MCF 10A (cell line): ENCODE measurements at places on chromosomes 11 and 22. TPM values are rescaled to one million over a fixed set of nuclear protein-coding genes. Genes with fewer than 3 reads are reported as not detected.

Gene ST14
- total RNA-seq = 24.8 and 27.2 TPM in 2 replicates

Gene SLC22A12
- total RNA-seq = not detected in 2 replicates

- H3K27ac ChIP-seq = no peak overlapping the region
- no peaks in the 10 kb centered on the region for H3K27me3 ChIP-seq
- H3K36me3 ChIP-seq = peaks cover 3% of the 10 kb centered on the region
- H3K4me1 ChIP-seq = peaks cover 6% of the 10 kb centered on the region
- DNase-seq = no peak
- no peak overlapping the region for H3K4me3 ChIP-seq
These were observed 136.0 kb upstream of the SORL1-AS1 start for GRCh38 chr11:121588747-121589146.

- no peak for DNase-seq
- H3K4me3 ChIP-seq = no peak overlapping the region
- H3K27ac ChIP-seq = no peak overlapping the region
- H3K36me3 ChIP-seq = no peaks in the 10 kb centered on the region
These were observed 413.1 kb upstream of the NARS2 start for GRCh38 chr11:78987748-78988147.

GRCh38 chr22:45499746-45500145 is 2.9 kb upstream of the FBLN1 start:
- H3K27ac ChIP-seq = no peak overlapping the region
- DNase-seq = peak; percentile 48
- H3K4me3 ChIP-seq = no peak overlapping the region
- H3K4me1 ChIP-seq = peaks cover 13% of the 10 kb centered on the region
- H3K27me3 ChIP-seq = no peaks in the 10 kb centered on the region

DNA sequence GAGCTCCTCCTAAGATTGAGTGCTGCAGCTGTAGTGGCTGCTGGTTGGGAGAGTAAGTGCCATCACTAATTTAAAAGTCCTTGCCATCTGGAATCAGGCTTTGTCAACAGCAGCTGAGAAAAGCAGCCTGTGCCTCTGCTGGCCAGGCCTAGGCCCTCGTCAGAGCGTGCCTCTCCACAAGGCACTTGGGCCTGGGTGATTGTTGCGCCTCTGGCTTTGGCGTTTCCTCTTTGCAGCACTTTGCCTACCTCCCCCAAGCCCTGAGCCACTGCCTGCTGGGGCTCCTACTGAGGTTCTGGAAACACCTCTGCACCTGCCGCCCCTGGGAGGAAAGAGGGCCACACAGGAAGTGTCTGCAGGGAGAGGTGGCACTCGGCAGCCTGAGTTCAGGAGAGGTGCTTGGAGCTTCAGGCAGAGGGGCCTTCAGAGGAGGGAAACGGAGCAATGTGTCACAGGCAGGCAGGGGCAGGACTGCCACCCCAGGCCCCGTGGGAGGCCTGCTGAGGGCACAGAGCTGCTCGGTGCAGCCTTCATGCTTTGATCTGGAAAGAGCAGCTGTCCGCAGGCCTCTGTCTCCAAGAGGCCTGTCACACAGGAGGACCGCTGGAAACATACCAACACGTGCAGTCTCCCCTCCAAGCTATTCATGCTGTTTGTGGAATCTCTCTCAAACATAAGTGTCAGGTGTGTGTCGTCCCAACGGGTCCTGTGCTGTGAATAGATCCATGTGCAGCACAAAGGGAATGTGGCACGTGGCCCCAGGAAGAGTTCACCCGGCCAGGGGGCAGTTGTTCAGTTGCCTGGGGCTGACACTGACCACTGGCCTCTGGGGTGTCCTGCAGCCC is 61.5 kb upstream of the EMID1 start:
- no peak overlapping the region for H3K4me3 ChIP-seq
- H3K27me3 ChIP-seq = no peaks in the 10 kb centered on the region
- H3K27ac ChIP-seq = no peak overlapping the region
- H3K4me1 ChIP-seq = no peaks in the 10 kb centered on the region
- H3K36me3 ChIP-seq = peaks cover 2% of the 10 kb centered on the region

- H3K27me3 ChIP-seq = no peaks in the 10 kb centered on the region
- H3K4me1 ChIP-seq = peaks cover 18% of the 10 kb centered on the region
- no peak for DNase-seq
- no peak overlapping the region for H3K27ac ChIP-seq
These were observed 18.2 kb downstream of the ST14 start for GRCh38 chr11:130177782-130178181.

DNA sequence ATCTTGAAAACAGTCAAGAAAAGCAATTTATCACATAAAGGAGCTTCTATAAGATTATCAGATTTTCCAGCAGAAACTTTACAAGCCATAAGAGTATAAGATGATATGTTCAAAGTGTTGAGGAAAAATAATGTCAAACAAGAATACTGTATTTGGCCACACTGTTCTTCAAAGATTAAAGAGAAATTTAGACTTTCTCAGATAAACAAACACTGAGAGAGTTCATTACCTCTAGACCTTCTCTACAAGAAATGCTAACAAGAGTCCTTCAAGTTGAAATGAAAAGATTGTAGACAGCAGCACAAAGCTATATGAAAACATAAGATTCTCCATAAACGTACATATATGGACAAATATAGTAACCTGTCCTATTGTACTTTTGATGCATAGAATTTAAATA is 8.0 kb upstream of the MTMR2 start:
- no peak overlapping the region for H3K27ac ChIP-seq
- no peaks in the 10 kb centered on the region for H3K4me1 ChIP-seq
- no peak overlapping the region for H3K4me3 ChIP-seq
- no peaks in the 10 kb centered on the region for H3K36me3 ChIP-seq
- no peak for DNase-seq

DNA sequence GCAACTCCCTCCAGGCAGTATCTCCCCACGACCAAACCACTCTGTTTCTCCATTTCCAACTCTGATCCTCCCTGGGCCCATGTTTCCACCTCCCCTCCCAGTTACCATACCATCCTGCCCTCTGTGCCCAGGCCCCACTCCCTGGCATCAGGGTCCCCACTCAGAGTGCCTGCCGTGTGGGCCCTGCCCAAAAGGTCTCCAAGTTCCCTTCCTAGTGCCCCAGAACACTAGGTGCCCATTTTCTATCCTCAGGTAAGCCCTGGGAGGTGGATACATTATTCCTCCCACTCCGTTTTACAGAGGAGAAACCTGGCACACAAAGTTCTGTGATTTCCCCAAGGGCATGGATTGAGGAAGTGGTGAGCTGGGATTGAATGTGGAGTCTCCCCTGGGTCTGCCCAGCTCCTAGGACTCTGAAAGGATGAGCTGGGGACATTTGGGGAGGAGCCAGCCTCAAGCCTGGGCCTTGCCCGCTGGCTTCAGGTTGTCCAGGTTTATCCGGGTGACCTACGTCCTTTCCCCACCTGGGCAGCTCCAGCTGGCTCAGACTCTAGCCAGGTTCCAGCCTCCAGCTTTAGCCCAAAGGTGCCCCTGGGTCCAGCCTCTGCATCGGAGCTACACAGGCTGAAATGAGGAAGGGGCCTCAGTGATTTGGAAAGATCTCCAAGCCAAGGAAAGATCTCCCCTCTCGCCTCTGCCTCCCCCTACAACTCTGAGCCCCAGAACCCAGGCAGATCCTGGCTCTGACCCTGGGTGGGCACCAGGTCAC is 2.2 kb upstream of the GSTT4 start:
- no peak overlapping the region for H3K27ac ChIP-seq
- no peaks in the 10 kb centered on the region for H3K4me1 ChIP-seq
- peaks cover 6% of the 10 kb centered on the region for H3K36me3 ChIP-seq
- no peak overlapping the region for H3K4me3 ChIP-seq
- DNase-seq = no peak
- no peaks in the 10 kb centered on the region for H3K27me3 ChIP-seq

DNA sequence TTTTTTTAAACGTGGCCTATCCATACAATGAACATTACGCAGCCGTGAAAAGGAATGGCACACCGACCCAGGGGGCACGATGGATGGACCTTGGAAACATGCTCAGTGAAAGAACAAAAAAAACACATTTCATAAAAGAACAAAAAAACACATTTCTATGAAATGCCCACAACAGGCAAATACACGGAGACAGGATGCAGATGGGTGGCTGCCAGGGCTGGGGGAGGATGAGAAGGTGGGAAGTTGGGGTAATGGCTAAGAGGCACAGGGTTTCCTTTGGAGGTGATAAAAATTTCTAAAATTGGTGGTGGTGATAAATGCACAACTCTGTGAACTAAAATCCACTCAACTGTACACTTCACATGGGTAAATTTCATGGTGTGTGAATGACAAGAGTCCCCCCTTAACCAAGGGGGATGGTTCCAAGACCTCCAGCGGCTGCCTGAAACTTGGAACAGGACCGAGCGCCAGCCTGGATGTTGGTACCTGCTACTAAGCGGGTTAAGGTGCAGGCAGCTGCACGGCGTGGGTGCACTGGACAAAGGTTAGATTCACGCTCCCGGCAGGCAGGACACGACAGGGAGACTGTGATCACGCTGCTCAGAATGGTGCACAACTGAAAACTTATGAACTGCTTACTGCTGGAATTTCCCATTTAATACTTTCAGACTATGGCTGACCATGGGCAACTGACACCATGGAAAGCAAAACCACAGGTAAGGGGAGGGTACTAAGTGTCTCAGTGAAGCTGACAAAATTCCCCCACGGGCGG is 16.5 kb downstream of the BRD1 start:
- no peak overlapping the region for H3K27ac ChIP-seq
- H3K4me1 ChIP-seq = peaks cover 13% of the 10 kb centered on the region
- DNase-seq = no peak
- no peaks in the 10 kb centered on the region for H3K27me3 ChIP-seq
- no peak overlapping the region for H3K4me3 ChIP-seq
- H3K36me3 ChIP-seq = peaks cover 66% of the 10 kb centered on the region

- no peaks in the 10 kb centered on the region for H3K36me3 ChIP-seq
- no peak overlapping the region for H3K27ac ChIP-seq
- H3K4me1 ChIP-seq = peaks cover 8% of the 10 kb centered on the region
- H3K27me3 ChIP-seq = no peaks in the 10 kb centered on the region
- no peak overlapping the region for H3K4me3 ChIP-seq
These were observed 395.0 kb downstream of the TENM4 start for GRCh38 chr11:79045800-79046304.

- no peaks in the 10 kb centered on the region for H3K36me3 ChIP-seq
- H3K27me3 ChIP-seq = no peaks in the 10 kb centered on the region
- no peak overlapping the region for H3K27ac ChIP-seq
- H3K4me3 ChIP-seq = no peak overlapping the region
- H3K4me1 ChIP-seq = no peaks in the 10 kb centered on the region
- no peak for DNase-seq
These were observed 21.9 kb downstream of the HSPA8 start for GRCh38 chr11:123040111-123040432.
